Hematopoietic multipotent progenitor cell (in vitro differentiated cells): ENCODE measurements at places on chromosomes 12 and 14.

DNA sequence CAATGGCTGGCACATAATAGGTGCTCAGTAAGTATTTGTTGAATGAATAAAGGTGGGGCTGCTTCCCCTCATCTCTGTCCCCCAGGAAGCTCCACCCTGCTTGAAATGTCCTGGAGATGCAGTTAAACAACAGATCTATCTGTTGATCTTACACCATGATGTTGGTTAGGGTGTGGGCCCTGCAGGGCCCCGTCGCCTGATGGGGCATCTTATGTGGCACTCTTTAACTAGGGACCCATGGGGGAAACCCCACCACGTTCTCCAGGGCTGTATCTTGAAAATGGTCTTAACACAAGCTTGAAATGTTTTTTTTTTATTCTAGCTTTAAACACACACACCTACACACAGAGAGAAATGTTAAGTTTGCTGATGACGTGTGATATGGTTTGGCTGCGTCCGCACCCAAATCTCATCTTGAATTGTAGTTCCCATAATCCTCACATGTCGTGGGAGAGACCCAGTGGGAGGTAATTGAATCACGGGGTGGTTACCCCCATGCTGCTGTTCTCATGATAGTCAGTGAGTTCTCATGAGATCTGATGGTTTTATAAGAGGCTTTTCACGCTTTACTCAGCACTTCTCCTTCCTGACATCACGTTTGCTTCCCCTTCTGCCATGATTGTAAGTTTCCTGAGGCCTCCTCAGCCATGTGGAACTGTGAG lies 741.7 kb downstream of the VRK1 start:
- no peak for DNase-seq

GRCh38 chr14:71554959-71555612 lies 377.1 kb upstream of the RGS6 start:
- no peak for DNase-seq

DNA sequence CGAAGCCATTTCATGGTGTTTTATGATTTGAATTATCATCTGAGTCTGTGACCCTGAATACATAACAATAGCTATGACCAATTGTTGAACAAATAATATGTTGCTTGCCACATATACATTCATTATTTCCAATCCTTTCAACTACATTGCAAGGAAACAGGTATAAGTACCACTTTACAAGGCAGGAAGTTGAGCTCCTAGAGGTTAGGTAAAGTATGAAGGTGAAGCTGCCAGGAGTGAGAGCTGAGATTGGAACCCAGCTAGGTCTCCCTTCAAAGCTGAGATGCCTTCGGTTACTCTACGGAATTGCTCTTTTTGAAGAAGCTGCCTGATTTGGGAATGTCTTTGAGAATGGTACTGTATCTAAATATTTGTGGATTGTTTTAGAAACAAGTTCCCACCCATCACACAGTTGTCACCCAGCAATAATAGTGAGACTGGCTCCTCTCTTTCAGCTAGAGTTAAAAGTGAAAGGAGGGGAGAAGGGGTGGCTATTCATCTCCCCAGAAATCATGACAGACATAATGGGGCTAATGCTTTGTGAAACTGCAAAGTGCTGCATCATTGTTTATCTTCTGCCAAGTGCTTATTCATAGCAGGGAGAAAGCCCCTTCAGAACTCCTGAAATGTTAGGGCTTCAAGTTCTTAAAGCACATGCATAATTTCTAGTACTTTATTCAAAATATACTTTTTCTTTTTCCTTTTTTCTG lies 75.9 kb upstream of the AMIGO2 start:
- no peak for DNase-seq

- no peak for DNase-seq
These were observed 61.3 kb downstream of the TRAF3 start for GRCh38 chr14:102838501-102838900.

DNA sequence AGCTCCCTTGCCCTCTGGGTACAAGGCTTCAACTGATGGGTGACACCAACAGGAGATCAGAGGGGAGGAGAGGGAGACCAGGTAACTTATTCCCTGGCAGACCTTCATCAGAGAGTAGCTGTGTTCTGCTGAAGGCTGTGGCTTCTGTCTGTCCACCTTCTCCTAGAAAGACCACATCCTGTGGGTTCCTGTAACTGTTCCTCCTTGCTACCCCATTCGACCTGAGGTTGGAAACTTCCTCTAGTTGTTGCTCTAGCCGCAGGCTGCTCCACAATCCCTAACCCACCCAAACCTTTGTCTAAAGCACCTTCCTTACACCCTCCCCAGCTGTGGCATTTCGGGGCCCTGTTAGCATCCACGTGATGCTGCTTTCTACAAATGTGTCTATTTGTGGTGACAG lies 454.2 kb downstream of the DPF3 start:
- DNase-seq: no peak

GRCh38 chr12:102848832-102849231 lies 68.2 kb downstream of the PAH start:
- no peak for DNase-seq

DNA sequence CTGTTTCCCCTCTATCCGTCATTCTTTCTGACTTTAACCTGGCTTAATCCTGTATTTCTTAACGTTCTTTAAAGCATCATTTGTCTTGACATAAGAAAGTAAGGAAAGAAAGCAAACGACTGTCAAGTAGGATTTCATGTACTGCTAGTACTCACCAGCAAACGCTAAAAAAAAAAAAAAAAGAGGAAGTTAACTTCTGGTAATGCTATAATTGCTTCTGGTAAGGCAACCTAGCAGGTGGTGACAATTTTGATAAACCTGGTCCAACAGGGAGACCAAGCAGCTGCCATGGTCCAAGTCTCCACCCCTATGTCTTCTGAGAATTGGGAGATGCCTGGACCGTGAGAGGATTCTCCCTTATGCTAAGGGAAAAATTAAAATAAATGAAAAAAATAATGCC lies 306.6 kb downstream of the DAD1 start:
- peak; percentile 78 for DNase-seq

DNA sequence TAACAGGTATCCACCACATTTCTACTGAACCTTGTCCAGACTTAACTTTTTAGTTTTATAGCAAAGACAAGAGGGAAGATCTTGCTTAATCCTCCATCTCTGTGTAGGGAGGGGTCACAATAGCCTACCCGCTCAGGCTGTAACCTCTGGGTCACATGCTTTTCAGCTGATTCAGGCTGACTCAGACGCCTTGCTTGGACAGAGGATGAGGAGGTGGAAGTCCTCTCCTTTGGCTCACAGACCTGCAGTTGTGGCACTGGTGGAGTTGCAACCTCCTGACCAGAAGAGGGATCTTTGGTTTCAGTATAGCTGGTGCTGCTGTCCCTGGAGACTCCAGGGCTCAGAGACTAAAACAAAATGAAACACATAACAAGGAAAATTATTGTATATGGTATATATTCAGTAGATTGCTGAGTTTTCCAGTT lies 16.2 kb downstream of the ACIN1 start:
- no peak for DNase-seq

DNA sequence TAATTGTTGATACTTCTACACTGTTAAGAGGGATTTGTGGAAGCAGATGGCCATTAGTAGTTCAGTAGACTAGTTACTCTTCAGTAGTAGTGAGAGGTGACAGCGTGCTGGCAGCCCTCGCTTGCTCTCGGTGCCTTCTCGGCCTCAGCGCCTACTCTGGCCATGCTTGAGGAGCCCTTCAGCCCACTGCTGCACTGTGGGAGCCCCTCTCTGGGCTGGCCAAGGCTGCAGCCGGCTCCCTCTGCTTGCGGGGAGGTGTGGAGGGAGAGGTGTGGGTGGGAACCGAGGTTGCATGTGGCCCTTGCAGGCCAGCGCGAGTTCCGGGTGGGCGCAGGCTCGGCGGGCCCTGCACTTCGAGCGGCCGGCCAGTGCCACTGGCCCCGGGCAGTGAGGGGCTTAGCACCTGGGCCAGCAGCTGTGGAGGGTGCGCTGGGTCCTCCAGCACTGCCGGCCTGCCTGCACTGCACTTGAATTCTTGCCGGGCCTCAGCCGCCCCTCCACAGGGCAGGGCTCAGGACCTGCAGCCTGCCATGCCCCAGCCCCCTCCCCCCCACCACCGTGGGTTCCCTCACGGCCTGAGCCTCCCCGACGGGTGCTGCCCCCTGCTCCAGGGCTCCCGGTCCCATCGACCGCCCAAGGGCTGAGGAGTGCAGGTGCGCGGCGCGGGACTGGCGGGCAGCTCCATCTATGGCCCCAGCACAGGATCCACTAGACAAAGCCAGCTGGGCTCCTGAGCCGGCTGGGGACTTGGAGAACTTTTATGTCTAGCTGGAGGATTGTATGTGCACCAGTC lies 139.3 kb downstream of the NUBPL start:
- no peak for DNase-seq

GRCh38 chr12:115755725-115756085 lies 521.8 kb downstream of the MED13L start:
- no peak for DNase-seq

GRCh38 chr14:104707608-104708595 lies 16.1 kb upstream of the ADSS1 start:
- DNase-seq: no peak

GRCh38 chr12:66132408-66132807 lies 1.9 kb upstream of the LLPH start:
- DNase-seq: no peak

- no peak for DNase-seq
These were observed 88.3 kb downstream of the GTF2A1 start for GRCh38 chr14:81132468-81132867.

DNA sequence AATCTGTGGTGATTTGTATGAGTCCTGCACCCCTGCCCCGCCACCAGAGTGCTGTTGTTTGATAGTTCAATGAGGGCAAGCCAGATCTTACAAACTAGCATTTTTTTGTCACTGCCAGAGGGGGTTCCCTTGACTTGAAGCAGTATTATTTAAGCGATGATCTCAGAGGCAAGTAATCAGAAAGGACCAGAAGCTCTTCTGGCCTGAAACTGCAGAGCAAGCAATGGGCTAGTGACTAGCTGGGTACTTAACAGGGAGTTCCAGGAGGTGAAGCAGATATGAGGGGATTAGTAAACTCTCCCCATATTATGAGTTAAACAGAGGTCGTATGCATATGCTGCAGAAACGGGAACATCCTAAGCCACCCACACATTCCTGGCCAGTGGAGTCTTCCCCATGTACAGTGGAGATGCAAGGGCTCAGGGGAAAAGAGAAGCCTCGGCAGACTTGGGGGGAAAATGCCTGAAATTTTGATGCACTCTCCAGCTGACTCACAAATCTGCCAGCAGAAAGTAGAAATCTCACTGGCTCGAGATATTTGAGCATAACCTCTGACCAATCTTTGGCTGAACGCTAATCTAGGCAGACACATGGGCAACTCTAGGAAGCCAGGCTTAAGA lies 8.3 kb upstream of the CRACR2A start:
- DNase-seq: no peak

- DNase-seq: no peak
These were observed 2.4 kb downstream of the FICD start for GRCh38 chr12:108517288-108518100.

- no peak for DNase-seq
These were observed 83.6 kb downstream of the SPRING1 start for GRCh38 chr12:116654226-116654743.
